HS-27A (cell line): ENCODE measurements at places on chromosomes 7 and 10.

DNA sequence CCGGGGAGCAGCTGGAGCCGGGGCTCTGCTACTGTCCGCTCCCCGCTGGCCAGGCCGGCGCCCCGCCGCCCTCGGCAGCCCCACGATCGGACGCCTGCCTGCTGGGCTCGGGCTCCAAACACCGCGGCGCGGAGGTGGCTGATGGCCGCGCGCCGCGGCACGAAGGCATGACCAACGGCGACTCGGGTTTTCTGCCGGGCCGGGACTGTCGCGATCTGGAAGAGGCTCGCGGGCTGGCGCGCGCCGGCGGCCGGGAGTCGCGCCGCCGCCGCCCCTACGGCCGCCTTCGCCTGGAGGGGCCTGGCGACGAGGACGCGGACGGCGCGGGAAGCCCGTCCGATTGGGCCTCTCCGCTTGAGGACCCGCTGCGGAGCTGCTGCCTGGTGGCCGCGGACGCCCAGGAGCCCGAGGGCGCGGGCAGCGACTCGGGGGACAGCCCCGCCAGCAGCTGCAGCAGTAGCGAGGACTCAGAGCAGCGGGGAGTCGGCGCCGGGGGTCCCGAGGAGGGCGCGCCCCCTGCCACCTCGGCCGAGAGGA, 570 bp downstream of the TBC1D12 start:
- no peak for DNase-seq

DNA sequence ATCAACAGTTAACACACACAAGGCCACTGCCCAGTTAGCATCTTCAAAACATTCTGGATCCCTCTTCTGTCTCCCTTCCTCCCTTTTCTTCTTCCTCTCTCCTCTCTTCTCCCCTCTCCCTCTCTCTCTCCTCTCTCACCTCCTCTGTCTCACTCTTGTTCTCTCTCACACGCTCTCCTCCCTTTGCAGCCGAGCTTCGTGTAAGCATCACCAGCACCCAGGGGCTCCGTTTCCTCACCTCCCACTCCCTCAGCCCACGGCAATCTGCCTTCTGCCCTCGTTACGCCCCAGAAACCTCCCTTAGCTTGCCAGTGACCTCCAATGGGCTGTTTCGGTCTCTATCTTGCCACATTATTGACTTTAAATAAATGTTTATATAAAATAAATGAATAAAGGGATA, 147.4 kb downstream of the TEX36 start:
- DNase-seq: no peak

DNA sequence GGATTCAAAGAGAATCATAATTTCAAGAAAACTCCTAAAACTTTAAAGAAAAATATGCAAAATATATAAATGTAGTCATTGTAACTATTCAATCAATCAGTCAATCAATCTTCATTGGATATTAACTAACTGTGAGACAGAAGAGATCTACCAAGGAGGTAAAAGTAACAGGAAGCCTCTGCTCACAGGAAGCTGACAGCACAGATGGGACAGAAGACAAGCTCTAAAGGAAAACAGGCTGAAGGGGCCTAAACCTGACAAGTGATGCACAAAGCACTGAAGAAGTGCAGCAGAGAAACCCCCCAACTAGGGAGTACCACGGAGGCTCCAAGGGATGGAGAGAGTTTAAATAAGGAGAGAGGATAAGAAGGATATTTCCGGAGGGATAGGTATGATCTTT, 173.0 kb downstream of the SKAP2 start:
- no peak for DNase-seq

- DNase-seq: no peak
Measured at GRCh38 chr7:16954321-16954720, 72.5 kb upstream of the AGR3 start.

GRCh38 chr7:116588225-116588624, 63.4 kb downstream of the CAV1 start:
- no peak for DNase-seq

DNA sequence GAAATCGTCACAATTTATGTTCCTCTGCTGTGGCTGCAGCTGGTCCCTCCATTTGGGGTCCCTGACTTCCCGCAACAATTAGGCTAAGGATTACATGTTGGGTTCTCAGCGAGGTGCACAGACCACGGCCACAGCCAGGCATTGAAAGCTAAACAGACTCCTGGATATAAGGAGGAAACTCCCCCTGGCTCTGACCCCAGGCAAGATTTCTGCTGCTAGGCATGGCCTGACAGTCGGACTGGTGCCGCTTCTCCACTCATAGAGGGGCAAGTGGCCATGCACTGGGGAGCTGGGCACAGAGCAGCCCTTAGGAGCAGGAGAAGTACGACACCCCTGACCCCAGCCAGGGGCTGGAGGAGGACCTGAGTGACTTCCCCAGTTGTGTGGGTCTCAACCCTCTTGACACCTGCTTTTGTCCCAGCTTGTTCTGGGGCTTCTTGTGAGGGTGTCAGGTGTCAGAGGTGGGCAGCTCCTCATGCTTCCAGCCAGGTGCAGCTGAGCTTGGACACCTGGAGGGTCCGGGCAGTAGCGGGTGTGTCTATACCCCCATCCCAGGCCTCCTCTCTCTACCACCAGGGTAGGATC, 38.3 kb downstream of the TSPAN15 start:
- DNase-seq: no peak

DNA sequence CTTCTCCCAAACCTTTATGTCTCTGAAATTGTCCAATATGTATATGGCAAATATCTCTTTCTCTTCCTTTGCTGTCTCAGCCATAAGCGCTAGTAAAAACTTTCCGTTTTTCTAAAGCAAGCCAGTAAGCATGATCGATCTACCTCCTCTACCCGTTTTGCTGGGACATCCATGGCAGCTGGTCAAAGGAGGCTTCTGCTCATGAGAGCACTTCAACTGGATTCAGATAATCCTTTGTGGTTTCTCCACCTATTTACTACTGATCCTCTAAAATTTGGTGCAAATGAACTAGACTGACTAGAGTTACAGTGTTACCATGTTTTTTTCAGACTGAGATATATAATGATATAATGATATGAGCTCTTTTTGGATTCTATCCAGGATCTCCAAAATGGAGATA, 42.7 kb downstream of the GBF1 start:
- DNase-seq: no peak

DNA sequence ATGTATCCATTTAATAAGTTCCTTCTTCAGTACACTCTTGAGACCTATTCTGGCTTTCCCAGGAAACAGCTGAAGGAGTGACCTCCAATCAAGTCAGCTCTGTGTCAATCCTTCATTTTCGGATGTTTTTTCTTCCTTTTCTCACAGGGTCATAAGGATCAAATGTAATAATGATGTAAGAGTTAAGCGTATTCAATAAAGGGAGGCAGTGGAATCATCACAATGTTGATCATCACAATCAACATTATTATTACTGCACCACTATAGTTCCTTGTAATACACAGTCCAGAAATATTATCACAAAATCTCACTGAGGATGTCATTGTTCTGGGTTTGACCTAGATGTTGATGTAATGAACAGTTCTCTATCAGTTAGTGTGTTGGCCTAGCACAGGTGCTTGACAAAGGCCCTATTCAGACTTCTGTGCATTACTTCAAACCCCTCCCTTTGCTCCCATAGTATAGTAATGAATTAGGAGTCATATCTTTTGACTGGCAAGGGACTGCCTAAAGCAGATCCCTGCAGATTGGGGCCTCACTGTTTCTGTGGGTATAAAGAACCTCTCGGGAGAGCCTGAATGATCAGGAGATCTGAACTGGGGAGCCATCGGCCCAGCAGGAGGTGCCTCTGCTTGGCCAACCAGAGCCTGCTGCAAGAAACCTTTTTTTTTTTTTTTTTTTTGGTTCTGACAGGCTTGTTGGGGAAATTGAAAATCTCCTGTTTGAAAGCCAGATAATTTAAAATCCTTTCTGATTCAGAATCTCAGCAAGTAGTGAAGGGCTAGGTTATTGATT, 100.6 kb downstream of the KAT6B start:
- no peak for DNase-seq

GRCh38 chr7:116367171-116367813, 132.2 kb upstream of the CAV2 start:
- no peak for DNase-seq

DNA sequence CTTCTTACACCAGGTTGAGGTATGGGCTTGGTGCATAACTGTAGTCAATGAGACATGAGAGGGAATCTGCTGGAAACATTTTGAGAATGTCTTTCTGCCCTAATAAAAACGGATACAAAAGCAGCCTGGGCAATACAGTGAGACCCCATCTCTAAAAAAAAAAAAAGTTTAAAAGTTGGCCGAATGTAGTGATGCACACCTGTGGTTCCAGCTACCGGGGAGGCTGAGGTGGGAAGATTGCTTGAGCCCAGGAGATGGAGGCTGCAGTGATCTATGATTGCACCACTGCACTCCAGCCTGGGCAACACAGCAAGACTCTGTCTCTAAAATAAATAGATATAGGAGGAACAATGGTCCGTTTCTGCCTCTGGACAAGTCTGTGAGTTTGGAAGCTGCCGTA, 81.5 kb upstream of the FAM171A1 start:
- no peak for DNase-seq

GRCh38 chr7:40714363-40715052, 579.7 kb downstream of the SUGCT start:
- no peak for DNase-seq

DNA sequence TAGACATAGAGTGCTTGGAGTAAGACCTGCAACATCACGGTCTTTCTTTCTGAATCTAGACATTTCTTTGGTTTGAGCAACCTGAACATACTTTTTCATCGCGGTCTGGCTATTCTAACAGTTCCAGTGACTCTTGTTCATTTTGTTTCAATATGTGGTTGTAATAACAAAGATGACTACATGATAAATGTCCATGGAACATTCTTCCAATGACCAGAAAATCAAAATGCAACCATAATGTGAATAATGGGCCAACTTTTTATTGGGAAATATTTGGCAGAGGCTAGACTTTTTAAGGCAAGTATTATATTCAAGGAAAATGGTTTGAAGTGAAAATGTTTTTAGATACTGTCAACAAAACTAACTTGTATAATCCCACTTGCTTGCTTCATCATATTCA, 282.5 kb downstream of the INHBA start:
- DNase-seq: no peak

DNA sequence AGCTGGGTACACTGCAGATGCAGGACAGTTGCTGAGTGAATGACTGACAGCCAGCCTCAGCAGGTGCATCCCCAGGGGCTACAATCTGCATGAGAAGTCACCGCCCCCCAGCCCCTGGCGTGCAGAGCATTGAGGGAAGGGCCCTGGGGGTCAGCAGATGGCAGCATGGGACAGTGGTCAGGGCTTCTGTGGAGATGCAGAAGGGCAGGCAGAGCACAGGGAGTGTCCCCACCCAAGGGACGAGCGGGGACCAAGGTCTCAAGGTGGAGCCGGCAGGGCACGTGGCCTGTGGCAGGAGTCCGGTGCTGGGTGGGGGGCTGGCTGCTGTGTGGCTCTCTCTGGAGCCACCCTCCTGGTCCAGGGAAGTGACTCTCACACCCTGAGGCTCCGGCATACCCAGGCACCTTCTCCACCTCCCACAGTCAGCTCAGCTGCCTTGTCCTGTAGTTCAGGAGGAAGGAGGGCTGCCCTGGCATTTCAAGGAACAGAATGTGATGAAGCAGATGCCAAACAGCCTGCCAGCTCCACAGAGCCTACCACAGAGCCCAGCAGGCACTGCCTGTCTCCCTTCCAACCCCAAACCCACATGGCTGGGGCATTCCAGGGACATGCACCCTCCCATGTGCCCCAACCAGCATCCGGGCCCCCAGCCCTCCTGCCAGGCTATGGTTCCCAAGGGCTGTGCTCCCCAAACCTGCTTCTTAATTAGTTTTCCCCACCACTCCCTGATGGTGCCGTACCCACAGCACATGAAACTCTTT, 114.5 kb downstream of the TMEM130 start:
- DNase-seq: no peak

DNA sequence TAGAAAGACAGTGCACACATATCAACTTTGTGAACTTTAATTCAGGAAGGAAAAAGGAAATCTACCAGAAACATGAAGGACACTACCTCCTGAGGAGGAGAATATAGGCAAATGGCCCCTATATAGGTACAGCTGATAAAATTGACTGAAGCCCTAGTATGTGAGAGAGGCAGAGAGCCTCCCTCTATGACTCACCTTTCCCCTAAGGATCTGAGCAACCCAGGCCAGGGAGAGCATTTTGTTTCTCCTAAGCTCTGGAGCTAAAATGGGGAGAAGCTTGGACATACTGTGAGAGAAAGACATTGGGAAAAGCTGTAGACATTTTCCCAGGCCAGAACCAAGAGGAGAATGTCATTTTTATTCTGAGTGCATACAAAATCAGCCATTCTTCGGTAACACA, 303.5 kb downstream of the AHR start:
- no peak for DNase-seq

DNA sequence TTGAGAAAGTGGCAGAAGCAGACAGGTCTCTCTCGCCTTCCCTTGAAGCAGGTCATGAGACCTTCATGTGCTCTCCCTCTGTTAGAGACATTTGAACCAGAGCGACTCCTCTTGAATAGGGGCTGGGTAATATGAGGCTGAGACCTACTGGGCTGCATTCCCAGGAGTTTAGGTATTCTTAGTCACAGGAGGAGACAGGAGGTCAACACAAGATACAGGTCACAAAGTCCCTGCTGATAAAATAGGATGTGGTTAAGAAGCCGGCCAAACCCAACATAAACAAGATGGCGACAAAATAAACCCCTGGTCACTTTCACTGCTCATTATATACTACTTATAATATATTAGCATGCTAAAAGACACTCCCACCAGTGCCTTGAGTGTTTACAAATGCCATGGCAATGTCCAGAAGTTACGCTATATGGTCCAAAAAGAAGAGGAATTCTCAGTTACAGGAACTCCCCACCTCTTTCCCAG, 43.5 kb upstream of the MSRB2 start:
- DNase-seq: no peak

DNA sequence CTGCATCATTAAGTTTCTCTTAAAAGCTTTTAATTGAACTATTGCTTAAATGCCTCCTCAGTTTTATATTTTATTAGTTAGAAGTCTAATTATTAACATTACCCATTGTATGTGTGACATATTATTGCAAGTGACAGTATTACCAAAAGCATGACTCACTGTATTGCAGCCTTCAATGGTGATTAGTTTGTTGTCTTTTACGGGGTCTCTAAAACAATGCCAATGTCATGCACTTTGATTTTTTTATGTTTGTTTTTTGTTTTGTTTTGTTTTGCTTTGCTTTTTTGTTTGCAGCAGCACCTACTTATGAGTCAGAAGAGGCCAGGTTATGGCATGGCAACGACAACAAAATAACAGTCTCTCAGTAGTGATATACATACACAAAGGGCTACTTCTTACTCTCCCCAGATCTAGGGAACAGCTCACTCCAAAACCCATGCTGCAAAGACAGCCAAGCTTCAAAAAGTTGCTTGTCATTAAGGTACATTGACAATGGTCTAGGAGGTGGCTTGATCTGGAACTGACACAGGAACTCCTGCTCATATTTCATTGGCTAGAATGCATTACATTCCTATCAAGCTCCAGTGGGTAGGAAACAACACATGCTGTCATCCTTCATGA, 293.7 kb upstream of the POM121L12 start:
- DNase-seq: no peak

- DNase-seq: no peak
Measured at GRCh38 chr10:7192831-7193361, 217.9 kb downstream of the SFMBT2 start.
